ENCODE measurements at places on chromosomes 12 and 14.

GRCh38 chr14:60642270-60643140 lies 6.8 kb downstream of the SIX1 start:
- no peak for DNase-seq

DNA sequence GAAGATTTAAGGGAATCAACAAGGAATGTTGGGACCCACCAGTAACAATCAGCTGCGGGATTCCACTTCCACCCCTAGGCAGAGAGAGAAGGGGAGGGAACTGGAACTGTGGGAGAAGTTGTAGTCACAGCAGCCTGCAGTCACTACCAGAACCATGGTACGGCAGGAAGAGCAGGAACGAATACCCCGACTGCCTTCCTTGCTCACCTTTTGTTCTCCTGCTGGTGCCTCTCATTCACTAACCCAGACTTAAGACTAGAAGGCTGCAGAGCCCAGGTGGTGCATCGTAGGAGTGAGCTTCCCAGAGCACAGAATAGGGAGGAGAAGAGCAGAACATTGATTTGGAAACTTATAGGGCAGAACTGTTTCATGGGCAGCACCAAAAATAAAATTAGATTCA lies 154.2 kb downstream of the DYRK2 start:
- no peak for DNase-seq

DNA sequence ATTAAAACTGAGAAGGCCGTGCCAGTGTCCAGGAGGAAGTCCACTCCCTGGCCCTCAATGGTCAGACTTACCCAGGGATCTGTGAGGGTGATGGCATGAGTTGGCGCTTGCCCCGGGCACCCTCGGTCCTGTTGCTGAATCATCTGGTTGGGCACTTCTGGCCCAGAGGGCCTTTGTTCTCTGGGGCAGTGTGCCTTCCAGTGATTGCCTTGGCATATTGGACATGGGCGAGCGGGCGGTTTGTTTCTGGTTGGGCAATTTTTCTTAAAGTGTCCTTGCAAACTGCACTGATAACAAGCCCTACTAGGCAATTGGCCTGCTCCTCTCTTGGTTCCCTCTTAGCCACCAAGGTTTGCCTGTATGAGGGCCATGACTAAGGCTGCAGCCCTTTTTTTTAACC lies 69.5 kb upstream of the ZDHHC17 start:
- DNase-seq = no peak

GRCh38 chr12:30457621-30458289 lies 237.9 kb downstream of the IPO8 start:
- DNase-seq = peak; percentile 63

DNA sequence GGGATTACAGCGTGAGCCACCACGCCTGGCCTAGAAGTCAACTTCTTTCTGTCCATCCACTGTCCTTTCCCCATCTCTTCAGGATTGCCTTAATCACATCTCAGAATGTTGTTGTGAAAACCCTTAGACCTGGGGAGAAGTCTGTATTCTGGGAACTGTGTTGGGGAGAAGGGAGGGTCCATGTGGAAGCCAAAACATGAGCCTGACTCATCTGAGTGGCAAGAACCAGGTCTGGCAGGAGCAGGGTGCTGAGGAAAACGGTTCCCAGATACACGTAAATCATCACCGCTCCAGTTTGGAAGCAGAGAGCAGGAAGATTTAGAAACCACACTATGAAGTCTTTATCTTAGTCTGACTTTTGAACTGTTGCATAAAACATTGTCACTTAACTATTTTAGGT lies 245.6 kb upstream of the RGS6 start:
- no peak for DNase-seq

GRCh38 chr14:29898470-29898869 lies 29.2 kb downstream of the PRKD1 start:
- DNase-seq = no peak

DNA sequence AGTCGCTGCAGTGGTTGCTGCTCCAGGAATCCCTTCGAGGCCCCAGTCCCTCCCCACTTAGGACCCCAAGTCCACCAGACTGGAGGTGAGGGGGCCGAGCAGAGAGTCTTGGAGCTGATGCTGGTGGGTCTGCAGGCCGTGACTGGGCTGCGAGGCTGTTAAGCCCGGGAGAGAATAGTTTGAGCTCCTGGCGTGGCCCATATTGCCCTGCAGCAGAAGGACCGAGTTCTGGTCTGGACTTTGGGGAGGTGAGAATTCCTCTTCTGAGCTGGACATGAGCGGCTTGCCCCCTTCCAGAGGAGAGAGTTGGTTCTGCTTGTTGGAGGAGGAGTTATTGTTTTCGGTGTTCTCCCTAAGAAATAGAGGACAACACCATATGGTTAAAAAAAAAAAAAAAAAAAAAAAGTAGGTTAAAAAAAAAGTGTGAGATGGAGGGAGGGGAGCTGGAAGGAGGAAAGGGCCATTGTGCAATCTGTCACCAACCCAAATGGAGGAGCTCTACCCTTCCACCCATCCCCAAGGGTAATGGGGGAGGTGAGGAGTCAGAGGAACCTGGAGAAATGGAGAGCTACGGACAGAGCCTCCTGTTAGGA lies 3.0 kb downstream of the SIX1 start:
- no peak for DNase-seq

DNA sequence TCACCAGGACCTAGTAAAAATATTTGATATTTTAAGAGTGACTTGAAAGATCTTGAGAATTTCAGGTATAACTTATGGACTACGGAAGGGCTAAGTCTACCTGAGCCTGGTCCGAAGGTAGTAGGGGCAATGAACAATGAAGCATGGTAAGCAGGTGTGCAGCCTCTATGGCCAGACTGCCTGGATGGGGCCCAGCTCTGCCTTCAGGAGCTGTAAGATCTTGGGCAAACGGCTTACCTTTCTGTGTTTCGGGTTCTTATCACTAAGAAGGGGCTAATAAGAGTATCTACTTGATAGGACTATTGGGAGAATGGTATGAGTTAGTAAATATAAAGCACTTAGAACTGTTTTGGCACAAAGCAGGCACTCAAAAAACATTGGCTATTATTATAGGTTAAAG lies 19.1 kb upstream of the WASHC3 start:
- DNase-seq = no peak

- no peak for DNase-seq
Observed at GRCh38 chr14:100589071-100589759, 2.0 kb upstream of the BEGAIN start.

GRCh38 chr12:95882080-95882479 lies 23.3 kb downstream of the SNRPF start:
- DNase-seq = no peak

DNA sequence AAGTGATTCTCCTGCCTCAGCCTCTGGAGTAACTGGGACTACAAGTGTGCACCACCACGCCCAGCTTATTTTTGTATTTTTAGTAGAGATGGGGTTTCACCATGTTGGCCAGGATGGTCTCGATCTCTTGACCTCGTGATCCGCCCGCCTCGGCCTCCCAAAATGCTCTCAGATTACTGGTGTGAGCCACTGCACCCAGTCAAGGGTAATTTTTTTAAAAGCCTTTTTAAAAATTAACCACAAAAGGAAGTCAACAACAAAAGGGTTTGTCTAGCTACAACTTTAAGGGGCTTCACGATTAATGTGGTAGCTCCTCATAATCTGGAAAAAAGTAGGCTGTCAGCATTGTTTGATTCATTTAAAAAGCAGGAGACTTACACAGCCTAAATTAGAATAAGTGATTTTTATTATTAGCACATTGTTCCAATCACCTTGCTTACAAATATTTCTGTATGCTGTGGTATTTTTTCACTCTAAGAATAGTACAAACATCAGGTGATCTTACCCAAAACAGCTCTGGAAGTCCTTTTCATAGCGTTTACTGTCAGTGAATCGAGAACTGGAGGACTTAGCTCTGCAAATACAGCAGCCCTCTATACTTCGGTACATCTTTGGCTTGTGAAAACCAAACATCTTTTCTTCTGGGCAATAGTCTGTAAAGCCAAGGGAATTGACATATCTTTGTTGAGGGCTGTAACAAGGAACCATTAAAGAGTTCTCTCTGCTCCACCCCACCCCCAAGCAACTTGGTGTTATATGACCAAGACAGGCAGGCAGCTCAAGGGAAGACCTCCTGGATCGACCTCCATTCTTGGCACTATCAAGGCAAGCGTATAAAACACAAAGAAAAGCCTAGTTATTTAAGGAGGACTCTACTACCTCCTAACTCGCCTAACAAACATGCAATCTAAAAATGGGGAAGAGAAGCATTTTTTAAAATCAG lies 28.1 kb downstream of the SINHCAF start:
- DNase-seq = no peak

- DNase-seq = no peak
Observed at GRCh38 chr12:3140284-3140683, 63.1 kb downstream of the TSPAN9 start.

GRCh38 chr12:70002097-70002911 lies 177.3 kb downstream of the MYRFL start:
- DNase-seq = no peak

DNA sequence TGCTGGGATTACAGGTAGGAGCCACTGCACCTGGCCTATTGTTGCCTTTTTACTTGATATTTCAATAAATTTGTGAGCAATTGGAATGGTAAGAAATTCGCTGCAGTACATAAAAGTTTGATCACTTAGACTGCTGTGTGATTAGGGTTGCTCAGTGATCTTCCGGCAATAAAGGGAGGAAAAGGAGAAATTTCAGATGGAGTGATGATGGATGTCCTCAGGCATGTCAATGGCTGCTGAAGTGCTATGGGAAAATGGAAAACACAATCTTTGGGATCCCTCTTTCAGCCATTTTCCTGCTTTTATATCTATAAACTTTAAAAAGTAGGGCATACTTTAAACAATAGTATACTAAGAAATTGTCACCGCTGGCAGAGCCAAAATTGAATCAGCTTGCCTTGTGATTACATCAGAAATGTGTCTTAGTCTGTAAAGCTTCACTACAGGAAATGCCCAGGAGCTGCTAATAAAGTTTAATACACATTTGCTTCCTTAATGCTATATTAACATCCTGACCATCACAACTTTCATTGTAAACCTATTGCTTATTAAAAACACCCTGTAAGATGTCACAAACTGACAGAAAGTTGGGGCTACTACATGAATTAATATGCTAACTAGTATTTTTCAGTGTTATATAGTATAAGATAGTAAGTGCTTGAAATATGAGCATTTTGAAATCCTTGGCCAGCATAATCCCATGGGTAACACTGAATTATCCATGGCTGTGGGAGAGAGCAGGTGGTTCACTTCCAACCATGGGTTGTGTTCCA lies 13.7 kb upstream of the FBXL14 start:
- no peak for DNase-seq

GRCh38 chr12:19704966-19705365 lies 265.7 kb downstream of the AEBP2 start:
- DNase-seq = no peak

- DNase-seq = peak; percentile 86
Observed at GRCh38 chr12:92649511-92650227, 53.1 kb upstream of the PLEKHG7 start.

GRCh38 chr12:94267921-94268471 lies 119.6 kb downstream of the PLXNC1 start:
- DNase-seq = no peak

GRCh38 chr14:56580221-56580711 lies 668 bp downstream of the TMEM260 start:
- DNase-seq = peak; percentile 15

DNA sequence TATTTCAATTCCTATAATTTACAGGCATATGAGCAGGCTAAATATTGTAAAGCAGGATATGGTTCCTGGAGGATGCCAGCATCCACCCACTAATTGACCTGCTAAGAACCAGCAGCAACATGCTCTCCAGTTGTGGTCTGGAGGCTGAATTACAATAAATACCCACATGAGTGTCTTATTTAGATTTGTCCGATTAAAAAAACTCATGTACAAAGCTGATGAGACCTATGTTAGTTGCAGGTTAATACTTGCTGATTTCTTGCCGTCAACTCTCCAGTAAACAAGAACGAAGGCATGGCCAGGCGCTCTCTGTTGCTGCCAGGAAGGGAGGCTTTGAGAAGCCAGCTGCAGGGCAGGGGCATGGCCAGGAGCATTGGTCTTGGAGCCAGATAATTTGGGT lies 169.3 kb upstream of the PRICKLE1 start:
- DNase-seq = no peak

- peak; percentile 45 for DNase-seq
Observed at GRCh38 chr12:27334042-27334720, 1.5 kb downstream of the BMAL2 start.

Measured in ELR (cell line).